ENCODE measurements at places on chromosomes 4 and X. TPM values are rescaled to one million over a fixed set of nuclear protein-coding genes. Genes with fewer than 3 reads are reported as not detected.

BEX2 gene
- 16.5 TPM for total RNA-seq

- no peak for DNase-seq
Measured at GRCh38 chr4:128862608-128863311, 53.3 kb downstream of the JADE1 start.

DNA sequence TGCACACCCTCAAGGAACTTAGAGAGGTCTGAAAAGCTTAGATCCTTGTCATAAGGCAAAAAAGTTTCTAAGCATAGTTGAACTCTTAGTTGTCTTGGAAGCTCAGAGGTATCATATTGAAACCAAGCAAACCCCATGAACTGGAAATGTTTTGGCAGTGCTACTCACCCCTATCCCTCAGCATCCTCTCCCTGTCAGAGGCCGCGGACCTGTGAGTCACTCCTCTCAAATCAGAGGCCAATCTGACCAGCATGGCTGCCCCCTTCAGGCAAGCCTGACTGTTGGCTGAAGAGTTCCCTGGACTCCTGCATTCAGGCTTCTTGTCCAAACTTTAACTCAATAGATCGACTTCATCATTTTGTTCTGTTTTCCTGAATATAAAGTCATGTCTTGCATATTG, 69.4 kb downstream of the KCNIP4 start:
- no peak for DNase-seq

GRCh38 chr4:83189631-83190136, 75.2 kb upstream of the PLAC8 start:
- no peak for DNase-seq

- no peak for DNase-seq
Measured at GRCh38 chrX:153921070-153921469, 5.0 kb downstream of the ARHGAP4 start.

DNA sequence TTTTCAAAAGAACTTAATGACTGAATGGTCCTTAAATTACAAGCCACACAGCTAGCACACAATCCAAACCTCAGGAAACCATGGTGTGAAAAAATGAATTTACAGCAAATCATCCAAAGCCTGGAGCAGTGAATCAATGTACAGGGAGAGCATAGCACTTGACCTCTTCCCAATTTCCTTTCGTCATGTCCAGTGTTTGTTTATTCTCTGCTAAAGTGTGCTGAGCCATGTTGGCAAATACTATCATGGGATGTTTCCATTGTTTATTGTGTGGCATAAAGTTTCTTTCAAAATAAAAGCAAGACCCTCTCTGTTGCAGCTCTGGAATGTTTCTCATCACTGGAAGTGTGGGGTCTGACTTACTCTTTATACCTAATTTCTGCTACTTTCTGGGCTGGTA, 25.4 kb upstream of the FAM47B start:
- no peak for DNase-seq
